ENCODE measurements at places on chromosomes 5 and 9. TPM values are rescaled to one million over a fixed set of nuclear protein-coding genes. Genes with fewer than 3 reads are reported as not detected.

- DNase-seq = no peak
Observed at GRCh38 chr9:34929506-34930102, 28.5 kb upstream of the PHF24 start.

- no peak for DNase-seq
Observed at GRCh38 chr5:72991394-72991793, 35.6 kb downstream of the FCHO2 start.

- DNase-seq = no peak
Observed at GRCh38 chr9:90814355-90814754, 12.7 kb downstream of the SYK start.

DNA sequence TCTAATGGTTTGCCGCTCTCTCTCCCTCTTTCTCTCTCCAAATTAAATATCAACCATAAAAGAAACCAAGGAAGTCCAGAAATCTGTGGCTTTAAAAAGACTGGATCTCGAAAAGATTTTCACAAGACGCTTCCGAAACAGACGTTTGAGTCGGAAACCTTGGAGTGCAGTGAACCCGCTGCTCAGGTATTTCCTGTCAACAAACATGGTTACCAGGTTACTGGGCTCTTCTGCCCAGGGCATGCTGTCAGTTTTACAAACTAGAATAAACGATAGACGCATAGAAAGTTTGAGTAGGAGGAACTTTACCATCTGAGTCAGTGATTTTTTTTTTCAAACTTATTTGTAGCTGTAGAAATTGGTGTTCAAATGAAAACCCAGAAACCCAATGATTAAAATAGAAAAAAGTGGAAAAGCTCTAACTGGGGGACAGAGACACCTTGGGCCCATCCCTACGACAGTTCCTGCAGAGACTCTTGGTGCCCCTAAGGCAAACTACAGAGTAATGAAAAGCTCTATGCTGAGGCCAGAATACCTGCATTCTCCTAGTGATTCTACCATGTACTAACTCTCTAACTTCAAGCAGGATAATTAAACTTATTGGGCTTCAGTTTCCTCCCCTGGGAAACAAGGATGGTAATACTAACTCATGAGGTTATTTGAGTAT, 90.0 kb downstream of the DOCK8 start:
- no peak for DNase-seq

DNA sequence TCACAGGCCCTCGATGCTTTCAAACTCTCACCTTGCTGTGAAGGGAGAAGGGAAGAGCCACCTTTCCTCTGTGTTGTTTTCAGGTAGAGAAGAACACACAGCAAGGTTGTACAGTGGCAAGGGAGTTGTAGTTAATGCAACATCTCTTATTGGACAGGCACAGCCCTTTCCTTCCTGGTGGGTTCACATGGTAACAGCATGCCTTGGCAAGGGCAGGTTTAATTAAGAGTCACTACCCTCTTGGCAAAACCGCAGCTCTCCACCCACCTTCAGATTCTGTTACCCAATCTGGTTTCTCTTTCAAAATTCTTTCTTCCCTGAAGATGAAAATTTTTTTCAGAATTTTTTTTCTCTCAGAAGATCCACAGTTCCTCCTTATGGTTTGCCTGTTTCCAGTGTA, 253.1 kb downstream of the TLR4 start:
- DNase-seq = no peak

The SPOCK1 gene
- total RNA-seq = 35.5 TPM

The ZMAT2 gene
- 35.1 TPM for total RNA-seq

The NIPAL4 gene
- not detected for total RNA-seq
